ENCODE measurements at places on chromosomes 16 and 17.

DNA sequence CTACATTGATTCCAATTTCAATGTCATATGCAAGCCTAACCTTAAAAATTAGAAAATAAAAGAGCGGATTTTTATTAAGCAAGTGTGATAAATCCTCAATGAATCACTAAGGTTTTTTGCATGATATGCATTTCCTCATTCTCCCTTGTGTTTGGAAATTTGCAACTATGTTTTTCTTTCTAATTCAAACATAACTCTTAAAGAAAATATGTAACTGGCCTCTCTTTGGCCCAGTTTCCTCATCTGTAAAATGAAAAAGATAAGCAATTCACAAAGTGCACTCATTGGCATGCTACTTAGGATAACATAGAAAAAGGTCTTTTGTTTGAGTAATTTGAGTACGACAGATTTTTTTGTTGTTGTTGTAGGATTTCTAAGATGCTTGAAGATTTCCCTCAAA, 295.5 kb downstream of the CDH11 start:
- no peak for DNase-seq

DNA sequence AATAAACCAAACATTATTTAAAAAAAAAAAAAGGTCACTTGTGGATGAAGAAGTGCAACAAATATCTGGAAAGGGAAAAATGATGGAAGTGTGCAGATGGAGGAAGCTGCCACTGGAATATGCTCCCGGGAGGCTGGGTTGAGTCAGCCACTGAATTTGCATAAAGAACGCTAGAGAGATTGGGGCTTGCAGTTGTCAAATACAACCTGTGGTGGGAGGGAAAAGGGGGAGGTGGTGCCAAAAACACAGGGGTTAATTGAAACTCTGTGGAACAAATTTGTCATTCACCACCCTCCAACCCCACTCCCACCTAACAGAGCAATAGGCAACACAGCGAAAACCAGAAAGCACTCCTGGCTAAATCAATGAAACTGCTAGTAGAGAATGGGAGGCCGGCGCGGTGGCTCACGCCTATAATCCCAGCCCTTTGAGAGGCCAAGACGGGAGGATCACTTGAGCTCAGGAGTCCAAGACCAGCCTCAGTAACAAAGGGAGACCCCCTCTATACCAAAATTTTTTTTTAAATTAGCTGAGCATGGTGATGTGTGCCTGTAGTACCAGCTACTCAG, 37.6 kb upstream of the RPL38 start:
- DNase-seq = no peak

GRCh38 chr17:76139801-76140660, 1.0 kb downstream of the FOXJ1 start:
- no peak for DNase-seq

DNA sequence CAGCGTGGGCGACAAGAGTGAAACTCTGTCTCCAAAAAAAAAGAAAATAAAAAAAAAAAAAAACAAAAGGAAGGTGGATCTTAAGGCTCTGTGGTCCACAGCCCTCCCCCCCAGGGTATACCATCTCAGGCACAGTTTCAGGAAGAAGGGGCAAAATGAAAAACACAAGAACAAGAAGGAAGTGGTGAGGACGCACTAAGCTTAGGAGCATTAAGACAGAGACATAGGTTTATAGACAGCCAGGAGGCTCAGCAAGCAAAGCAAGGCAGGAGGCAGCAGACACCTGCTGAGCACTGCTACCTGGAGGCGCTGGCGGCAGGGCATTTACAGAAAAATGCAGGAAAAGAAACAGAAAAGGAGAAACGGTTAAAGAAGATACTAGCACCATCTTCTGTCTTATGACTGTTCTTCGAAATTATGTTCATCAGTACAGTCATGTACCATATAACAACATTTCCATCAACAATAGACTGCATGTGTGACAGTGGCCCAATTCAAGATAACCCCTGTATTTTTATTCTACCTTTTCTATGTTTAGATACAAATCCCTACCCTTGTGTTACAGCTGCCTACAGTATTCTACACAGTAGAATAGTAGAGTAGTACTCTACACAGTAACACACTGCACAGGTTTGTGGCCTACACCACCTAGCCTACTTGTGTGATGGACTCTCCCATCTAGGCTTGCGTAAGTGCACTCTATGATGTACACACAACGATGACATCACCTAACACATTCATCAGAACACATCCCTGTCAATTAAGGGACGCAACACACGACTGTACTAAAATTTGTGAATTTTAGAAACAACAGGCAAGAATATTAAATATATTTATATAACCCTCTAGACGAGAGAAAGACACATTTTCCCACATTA, 62.5 kb downstream of the XPO6 start:
- no peak for DNase-seq

- DNase-seq = peak; percentile 40
Measured at GRCh38 chr16:69328854-69329316, 1.5 kb downstream of the PDF start.
